ENCODE measurements at places on chromosomes 6 and 20. TPM values are rescaled to one million over a fixed set of nuclear protein-coding genes. Genes with fewer than 3 reads are reported as not detected.

GRCh38 chr6:71072508-71072907 lies 115.6 kb upstream of the B3GAT2 start:
- DNase-seq, result no peak

DNA sequence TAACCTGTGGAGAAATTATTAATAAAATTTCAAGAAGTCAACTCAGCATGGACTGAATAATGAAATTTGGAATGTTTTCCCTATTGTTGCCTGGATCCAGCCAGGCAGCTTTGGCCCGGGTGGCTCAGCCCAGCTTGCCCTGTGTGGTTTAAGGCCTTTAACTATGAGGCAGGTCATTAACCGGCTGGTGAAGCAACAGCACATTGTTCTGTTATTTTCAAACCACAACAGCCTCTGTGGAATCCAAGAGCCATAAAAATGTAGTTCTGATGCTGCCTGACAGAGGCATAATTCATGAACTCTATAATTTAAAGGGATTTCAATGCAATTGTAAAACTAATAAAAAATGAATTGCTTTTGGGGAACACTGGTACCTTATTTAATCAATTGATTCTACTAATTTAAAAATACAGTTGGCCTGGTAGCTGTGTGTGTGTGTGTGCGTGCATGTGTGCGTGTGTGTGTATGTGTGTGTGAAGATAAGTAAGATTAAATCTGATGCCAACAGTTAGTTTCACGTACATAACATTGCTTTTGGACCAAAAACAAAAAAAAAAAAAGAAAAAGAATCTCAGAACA lies 117.7 kb downstream of the RPS12 start:
- DNase-seq, result no peak

DNA sequence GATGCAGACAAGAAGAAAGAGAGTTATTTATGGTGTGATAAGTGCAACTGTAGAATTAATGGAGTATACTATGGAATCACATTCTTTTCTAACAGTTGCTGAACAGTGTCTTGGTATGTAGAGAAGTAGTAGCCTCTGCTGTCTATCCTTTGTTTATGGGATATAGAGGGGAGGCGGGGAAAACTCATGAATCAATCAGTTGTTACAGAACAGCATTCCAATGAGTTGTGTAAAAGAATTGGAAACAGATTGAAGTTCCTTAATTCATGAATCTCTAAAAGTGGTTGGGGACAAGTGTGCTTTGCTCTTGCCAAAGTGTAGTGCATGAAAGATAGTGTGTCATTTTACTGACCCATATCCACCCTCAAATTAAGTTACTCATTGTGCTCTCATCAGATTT lies 77.7 kb downstream of the FLRT3 start:
- no peak for DNase-seq

DNA sequence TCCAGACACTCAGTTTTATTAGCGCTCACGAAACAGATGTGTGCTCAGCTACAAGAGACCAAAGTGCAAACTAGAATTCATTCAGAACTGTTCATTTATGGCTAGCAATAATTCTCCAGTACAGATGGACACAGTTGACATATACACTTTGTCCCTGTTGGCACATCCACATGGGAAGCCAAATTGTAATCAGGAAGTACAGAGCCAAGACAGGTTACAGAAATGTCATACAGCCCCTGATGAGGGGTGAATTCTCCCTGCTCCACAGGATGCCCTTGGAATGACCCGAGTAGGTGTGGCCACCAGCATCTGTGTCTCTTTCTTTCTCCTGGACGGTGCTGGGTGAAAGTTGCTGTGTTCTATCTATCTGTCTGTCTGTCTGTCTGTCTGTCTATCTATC lies 7.6 kb downstream of the DHX35 start:
- DNase-seq, result no peak

DNA sequence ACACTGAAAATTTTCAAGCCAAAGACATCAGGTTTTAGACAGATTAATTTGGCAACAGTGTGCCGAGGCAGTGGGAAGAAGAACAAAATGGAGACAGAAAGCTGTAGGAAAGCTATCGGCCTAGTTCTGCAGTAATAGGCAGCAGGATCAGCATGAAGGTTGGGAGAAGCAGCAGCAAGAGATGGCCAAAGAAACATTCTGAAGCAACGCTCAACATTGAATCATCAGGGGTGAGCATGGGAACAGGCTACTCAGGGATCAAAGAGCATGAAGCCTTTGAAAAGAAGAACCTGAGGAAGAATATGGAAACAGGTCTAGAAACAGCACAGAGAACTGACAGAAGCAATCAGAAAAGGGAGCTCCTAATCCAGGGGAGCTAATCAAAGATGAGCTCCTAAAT lies 7.1 kb upstream of the DST start:
- no peak for DNase-seq

The SLC22A2 gene
- total RNA-seq, result not detected

All from Panc1 (cell line).